Psoas muscle (tissue), 8 donors: ENCODE measurements at places on chromosomes 7 and 10. TPM values are rescaled to one million over a fixed set of nuclear protein-coding genes. Genes with fewer than 3 reads are reported as not detected.

AKR1C8 gene
- not detected for total RNA-seq

GRCh38 chr7:12909483-12909882 lies 222.1 kb downstream of the ARL4A start:
- no peak overlapping the region for H3K27ac ChIP-seq
- H3K4me3 ChIP-seq, result no peak overlapping the region
- H3K27me3 ChIP-seq, result no peaks in the 10 kb centered on the region

DNA sequence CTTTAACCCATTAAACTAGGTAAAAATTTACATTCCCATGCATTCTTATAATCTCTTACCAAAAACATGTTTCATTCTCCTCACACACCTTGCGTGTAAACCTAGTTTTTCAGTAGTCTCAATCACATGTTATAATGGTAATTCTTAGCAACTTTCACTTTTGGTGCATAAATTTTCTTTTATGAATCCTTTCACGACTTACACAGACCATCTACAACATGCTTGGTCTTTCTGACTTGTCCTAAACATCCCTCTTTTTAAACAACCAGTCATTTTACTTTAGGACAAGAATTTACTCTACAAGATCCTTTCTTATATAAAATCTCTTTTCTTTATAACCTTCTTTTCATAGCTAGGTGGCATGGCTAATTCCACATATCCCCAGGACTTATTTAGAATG lies 25.8 kb downstream of the FBXL13 start:
- no peak for DNase-seq
- no peaks in the 10 kb centered on the region for H3K4me1 ChIP-seq
- no peak overlapping the region for H3K27ac ChIP-seq
- no peaks in the 10 kb centered on the region for H3K27me3 ChIP-seq

CYP3A4 gene
- total RNA-seq, result 0.34 TPM

- no peaks in the 10 kb centered on the region for H3K27me3 ChIP-seq
- H3K36me3 ChIP-seq, result peaks cover 52% of the 10 kb centered on the region
- H3K27ac ChIP-seq, result no peak overlapping the region
- DNase-seq, result peak; percentile 90
- H3K4me3 ChIP-seq, result no peak overlapping the region
- no peaks in the 10 kb centered on the region for H3K4me1 ChIP-seq
These were observed 14.4 kb upstream of the WBP1L start for GRCh38 chr10:102729029-102730026.

SLF2 gene
- total RNA-seq, result 21.9 TPM

ENTPD7 gene
- total RNA-seq, result 1.1 TPM
